Astrocyte (in vitro differentiated cells and primary cell): ENCODE measurements at places on chromosomes 6 and 20.

DNA sequence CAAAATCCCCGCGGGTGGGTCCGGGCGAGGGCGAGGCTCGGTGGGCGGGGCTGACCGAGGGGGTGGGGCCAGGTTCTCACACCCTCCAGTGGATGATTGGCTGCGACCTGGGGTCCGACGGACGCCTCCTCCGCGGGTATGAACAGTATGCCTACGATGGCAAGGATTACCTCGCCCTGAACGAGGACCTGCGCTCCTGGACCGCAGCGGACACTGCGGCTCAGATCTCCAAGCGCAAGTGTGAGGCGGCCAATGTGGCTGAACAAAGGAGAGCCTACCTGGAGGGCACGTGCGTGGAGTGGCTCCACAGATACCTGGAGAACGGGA lies 809 bp downstream of the HLA-G start:
- no peak for DNase-seq

GRCh38 chr6:16184551-16184950 lies 53.8 kb upstream of the GMPR start:
- DNase-seq = no peak

DNA sequence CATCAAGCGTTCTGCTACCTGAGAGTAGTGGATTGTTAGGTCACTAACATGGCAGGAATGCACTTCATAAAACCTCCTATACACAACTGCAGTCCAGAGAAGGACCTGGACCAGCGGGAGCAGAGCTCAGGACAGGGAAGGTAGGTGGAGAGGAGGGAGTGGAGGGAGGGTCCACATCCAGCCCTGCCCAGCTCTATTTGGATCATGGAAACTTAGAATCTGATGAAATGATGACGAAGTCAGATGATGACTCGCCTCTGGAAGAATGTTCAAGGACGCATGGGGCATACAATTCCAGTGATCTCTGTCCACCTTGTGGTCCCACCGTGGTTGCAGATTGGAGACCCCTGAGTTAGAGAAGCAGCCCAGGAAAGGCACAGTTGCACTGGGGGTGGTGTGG lies 68.8 kb downstream of the CLIC5 start:
- peak; percentile 42 for DNase-seq

- DNase-seq = peak; percentile 18
Measured at GRCh38 chr6:104682722-104683643, 176.7 kb downstream of the HACE1 start.

GRCh38 chr6:132695773-132696172 lies 18.1 kb downstream of the VNN1 start:
- DNase-seq = no peak

DNA sequence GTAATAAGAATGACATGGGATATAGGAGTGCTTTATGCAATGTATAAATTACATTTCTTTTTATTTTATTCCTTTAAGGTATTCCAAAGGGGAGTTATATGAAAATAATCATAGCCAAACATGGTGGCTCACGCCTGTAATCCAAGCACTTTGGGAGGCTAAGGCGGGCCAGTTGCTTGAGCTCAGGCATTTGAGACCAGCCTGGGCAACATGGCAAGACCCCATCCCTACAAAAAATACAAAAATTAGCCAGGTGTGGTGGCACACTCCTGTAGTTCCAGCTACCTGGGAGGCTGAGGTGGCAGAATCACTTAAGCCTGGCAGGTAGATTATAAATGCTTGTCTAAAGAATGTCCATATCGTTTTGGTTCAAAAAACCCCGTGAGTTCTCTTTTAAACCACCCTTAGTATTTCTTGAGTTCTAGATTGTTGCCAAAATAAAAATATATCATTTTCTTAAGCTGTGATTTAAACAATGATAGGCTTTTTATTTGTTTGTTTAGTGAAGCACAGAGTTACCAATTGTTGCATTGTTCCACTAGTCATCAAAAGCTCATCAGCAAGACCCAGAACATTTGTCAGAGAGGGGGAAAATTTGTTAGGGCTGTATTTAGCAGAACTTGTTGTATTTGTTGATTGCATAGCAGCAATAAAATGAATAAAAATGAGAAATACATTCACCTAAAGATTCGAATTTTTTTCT lies 146.2 kb downstream of the KHDC1L start:
- no peak for DNase-seq

DNA sequence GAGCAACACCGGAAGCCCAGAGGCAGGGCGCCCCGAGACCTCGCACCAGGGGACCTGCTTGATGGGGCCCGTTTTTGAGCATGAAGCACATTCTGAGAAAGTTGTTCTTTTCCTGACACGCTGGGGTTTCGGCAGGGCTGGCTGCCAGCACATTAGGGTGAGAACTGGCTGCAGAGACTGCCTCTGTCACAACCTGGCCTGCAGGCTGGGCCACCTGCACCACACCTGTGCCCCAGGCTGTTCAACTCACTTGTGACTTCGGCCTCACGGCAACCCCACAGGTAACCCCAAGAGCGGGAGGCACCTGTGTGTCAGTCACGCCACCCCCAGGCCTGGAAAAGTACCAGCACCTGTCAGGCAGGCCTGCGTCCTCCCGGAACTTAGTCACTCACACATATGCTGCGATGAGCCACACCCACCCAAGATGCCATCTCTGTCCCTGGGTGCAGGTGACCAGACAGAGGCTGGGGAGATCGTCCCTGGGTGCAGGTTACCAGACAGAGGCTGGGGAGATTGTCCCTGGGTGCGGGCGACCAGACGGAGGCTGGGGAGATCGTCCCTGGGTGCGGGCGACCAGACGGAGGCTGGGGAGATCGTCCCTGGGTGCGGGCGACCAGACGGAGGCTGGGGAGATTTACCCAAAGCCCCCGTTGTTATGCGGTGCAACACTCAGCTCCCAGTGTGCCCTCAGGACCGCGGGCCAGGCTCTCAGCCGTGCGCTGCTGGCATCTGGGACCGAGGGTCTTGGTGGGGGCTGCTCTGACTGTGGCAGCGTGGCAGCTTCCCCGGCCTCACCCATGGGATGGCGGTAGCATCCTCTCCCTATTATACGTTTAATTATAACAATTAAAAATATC lies 82.5 kb upstream of the BHLHE23 start:
- DNase-seq = no peak

- DNase-seq = no peak
Measured at GRCh38 chr6:14766391-14766994, 479.4 kb upstream of the JARID2 start.

DNA sequence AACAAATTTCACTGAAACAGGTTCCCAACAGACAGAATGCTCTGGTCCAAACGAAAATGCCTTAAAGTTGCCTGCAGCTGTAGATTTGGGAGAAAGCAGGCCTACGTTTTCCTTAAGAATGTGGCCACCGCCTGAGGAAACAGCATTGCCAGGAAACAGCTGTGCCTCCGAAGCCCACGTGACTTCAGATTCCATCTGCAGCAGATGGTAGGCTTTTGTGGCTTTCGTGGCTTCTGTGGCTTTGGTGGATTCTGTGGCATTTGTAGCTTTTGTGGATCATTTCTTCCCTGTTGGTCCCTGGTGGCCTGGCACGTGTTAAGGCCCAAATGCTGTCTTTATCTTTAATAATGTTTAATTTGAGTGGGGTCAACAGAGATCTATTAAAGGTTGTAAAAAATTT lies 222.9 kb downstream of the TTLL2 start:
- peak; percentile 35 for DNase-seq

GRCh38 chr20:21513181-21513663 lies 642 bp downstream of the NKX2-2 start:
- DNase-seq = no peak

- DNase-seq = no peak
Measured at GRCh38 chr6:150694889-150695288, 95.2 kb downstream of the PLEKHG1 start.

- no peak for DNase-seq
Measured at GRCh38 chr20:53379833-53380120, 213.9 kb downstream of the ZNF217 start.

DNA sequence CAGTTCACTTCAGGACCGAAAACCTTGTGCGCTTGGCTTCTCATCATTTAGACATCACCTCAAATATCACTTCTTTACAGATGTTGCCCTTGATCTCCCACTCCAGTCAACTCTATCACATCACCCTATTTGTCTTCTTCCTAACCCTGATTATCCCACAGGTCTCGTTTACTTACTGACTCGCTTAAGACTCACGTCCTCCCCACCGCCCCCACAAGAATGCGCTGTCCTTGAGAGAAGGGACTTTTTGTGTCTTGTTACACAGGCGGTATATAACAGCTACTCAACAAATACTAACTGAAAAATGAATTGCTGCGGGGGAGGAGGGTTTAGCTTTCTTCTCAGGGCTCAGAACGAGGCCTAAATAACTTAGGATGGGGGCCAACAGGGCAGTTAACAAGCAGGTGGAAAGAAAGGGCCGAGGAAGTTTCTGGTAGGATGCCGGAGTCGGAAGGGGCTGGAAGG lies 527 bp downstream of the TOMM34 start:
- peak; percentile 67 for DNase-seq

DNA sequence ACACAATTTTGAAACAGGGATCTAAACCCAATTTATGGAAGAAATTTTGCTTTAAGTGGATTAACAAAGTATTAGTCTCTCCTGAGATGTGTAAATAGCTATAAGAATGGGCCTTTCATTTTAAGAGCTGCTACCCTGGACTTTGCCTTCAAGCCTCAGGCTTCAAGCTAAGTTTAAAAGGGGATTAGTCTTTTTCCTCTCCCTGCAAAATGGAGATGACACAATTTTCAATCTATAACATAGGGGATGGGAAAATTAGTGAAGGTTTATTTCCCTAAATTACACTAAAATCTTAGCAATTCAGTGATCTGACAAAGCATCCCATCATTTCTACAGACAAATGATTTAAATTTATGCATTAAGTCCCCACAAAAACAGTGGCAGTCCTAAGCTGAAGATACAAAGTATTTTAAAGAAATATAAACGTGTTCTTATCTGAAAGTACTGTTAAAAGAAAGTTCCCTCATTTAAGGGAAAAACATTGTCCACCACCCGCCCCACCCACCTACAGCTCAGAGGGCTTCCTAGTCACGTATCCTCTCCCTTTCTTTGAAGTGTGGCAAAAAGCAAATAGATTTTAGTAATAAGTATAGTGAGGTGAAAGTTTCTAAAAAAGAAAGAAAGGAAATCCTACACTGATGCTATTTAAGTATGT lies 14.5 kb downstream of the ARHGAP18 start:
- DNase-seq = no peak

DNA sequence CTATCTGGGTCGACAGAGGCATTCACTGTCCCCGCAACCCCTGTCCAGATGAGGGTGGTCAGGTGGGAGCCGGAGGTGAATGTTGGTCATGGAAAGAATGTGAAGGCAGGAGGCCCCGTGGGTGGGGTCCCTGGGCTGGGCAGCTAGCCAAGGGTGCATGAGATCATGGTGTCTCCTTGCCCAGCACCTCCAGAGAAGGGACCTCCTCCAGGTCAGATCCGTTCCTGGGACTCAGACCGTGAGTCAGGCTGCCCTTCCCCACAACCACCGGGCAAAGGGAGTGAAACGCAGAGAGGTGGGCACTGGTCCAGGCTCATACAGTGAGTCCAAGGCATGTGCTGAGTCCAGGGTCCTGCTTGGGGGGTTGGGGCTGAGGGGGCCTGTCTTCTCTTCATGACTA lies 3.5 kb downstream of the FOXS1 start:
- DNase-seq = peak; percentile 77

- DNase-seq = no peak
Measured at GRCh38 chr6:99397287-99397686, 3.3 kb upstream of the COQ3 start.

DNA sequence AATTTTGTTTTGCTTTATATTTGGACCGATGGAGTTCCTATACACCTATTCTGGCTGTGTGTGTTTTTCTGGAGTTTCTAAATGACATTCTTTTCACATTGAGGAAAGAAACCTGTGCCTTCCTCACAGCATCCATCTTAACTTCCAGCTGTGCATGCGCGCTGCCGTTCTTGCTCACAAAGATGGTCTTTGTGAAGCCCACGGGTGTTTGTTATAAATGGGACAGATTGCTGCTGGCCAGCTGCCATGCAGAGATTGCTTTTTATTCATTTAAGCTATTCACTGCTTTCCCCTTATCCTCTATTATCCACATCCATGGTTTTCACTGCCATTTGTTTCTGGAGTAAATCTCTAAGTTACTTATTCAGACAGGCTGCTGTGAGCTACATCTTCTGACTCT lies 54.2 kb downstream of the SYNDIG1 start:
- no peak for DNase-seq

DNA sequence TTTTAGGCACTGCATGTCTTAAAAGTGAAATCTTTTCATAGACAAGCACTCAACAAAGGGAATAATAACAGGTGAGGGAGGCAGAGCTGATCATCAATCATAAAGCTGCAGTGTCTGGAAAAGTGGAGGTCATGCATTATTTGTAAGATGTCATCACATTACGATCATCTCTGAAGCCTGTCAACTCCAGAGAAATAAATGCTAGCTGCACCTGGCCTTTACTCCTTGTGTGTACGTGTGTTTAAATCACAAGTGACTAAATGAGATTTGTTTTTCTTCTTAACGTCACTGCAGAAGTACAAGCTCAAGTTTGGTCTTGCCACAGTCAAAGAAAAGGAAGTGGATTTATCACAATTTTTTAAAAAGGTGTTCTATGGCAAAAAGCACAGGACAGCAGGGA lies 275.5 kb upstream of the SGK1 start:
- peak; percentile 1 for DNase-seq

- DNase-seq = peak; percentile 86
Measured at GRCh38 chr20:63698739-63699465, 2.5 kb downstream of the TNFRSF6B start.

DNA sequence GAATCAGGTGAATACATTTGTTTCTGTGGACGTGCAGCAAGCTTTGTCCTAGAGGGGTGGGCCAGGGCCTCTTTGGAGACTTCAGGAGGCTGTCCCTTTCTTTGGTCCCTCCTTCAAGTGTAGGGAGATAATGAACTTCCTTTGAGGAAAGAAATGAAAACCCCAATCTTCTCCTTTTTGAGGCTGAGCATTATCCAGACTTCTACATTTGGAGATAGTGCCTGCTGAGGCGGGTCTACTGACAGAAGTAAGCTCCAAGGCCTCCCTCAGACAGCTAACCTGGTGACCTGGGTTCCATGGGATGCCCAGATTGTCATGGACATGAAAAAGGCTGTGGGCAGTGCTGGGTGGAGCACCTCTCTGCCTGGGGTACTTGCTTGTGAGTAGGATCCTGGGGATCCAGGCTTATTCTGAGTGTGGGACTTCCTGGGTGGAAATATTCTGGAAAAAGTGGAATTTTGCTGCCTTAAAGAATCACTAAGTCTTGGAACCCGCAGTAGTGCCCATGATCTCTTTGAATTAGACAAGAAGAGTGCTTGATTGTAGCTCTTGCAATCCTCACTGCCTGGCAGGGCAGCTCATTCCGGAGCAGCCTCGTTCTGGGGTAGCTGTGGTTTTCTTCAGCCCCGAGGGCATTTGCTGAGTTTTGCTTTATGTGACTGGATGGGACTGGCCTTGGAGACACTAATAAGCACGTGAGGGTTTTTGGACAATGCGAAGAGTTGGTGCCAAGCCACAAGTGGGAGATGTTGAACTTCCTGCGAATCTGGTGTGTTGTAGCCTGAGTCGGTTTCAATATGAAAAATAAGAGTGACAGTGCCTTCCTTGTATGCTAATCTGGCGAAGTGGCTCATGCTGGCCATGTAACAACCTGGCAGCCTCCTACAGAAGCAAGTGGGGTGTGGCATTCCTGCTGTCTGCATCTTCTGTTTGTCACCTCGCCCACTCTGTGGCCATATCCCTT lies 28.1 kb downstream of the SNRNP48 start:
- peak; percentile 56 for DNase-seq
